ENCODE measurements at places on chromosomes 2 and 18. TPM values are rescaled to one million over a fixed set of nuclear protein-coding genes. Genes with fewer than 3 reads are reported as not detected.

GRCh38 chr2:141946016-141946415 is 184.8 kb downstream of the LRP1B start:
- DNase-seq = no peak

GRCh38 chr2:210460322-210461227 is 16.0 kb downstream of the LANCL1 start:
- no peak for DNase-seq

DNA sequence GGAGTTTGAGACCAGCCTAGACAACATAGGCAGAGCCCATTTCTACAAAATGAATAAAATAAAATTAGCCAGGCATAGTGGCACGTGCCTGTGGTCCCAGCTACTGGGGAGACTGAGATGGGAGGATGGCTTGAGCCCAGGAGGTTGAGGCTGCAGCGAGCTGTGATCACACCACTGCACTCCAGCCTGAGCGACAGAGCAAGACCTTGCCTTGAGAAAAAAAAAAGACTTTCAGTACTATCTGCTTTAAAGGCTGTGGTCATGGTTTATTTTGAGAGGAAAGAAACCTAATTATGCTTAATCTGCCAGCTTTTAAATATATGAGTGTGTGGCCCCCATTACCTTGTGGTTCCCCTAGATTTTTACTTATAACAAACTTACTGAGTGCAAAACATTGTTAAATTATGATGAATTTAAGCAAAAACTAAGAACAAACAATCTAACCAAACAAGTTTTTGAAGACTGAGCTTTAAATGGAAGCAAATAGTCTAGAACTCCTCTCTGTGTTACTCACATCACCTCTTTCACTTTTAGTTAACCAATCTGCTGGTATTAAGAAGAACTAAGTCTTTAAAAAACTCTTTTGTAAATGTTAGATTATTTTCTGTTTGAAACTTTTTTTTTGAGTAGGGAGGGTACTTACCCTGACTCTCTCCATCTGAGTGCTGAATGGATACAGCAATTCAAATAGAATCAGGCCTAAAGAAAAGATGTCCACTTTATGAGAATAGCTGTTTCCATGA is 65.4 kb downstream of the EIF2AK3 start:
- DNase-seq = no peak

Gene VWA3B
- not detected for total RNA-seq

GRCh38 chr18:72107647-72108383 is 436.3 kb downstream of the CBLN2 start:
- DNase-seq = no peak

- no peak for DNase-seq
These were observed 50.2 kb upstream of the EML4 start for GRCh38 chr2:42118754-42119569.

Gene SNTG2
- total RNA-seq = not detected

- peak; percentile 57 for DNase-seq
These were observed 203.3 kb downstream of the TCF4 start for GRCh38 chr18:55384551-55385275.

Gene ATP8B1
- 0.20 TPM for total RNA-seq

- no peak for DNase-seq
These were observed 28.9 kb upstream of the ARHGEF4 start for GRCh38 chr2:130807659-130808385.

GRCh38 chr2:205901491-205901890 is 184.5 kb downstream of the INO80D start:
- DNase-seq = no peak

GRCh38 chr2:15976354-15976753 is 36.0 kb downstream of the MYCN start:
- no peak for DNase-seq

Gene IL18R1
- total RNA-seq = 2.5 TPM

Gene USP40
- 13.1 TPM for total RNA-seq

DNA sequence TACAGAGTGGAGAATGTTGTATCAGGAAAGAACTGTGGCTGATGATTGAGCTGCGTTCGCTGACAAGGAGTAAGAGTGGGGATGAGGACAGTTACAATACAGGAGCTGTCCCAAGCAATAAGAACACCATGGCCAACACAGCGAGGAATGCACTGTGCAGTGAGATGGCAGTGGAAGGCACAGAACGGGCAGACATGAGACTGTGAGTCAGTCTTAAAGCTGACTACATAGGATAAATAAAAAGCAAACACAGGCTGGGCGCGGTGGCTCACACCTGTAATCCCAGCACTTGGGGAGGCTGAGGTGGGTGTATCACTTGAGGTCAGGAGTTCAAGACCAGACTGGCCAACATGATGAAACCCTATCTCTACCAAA is 89.8 kb downstream of the CABYR start:
- no peak for DNase-seq

Gene MARS2
- total RNA-seq = 17.6 TPM

- DNase-seq = peak; percentile 82
These were observed 638 bp downstream of the RPS7 start for GRCh38 chr2:3575534-3576262.

GRCh38 chr2:190179754-190180312 is 117.3 kb upstream of the MSTN start:
- DNase-seq = no peak

- no peak for DNase-seq
These were observed 54.5 kb upstream of the AFF3 start for GRCh38 chr2:100196786-100197494.

Gene SLC39A10
- total RNA-seq = 35.5 TPM

Gene UGT1A4
- total RNA-seq = not detected

GRCh38 chr18:44258576-44258975 is 422.1 kb upstream of the SETBP1 start:
- DNase-seq = no peak

- DNase-seq = no peak
These were observed 251.1 kb upstream of the TRIB2 start for GRCh38 chr2:12465631-12466135.

GRCh38 chr2:190880378-190881083 is at the start of gene GLS:
TSS of gene GLS (plus strand) at chr2:190880821. CDS start at chr2:190881085, 264 bp downstream.
- DNase-seq = peak; percentile 94

DNA sequence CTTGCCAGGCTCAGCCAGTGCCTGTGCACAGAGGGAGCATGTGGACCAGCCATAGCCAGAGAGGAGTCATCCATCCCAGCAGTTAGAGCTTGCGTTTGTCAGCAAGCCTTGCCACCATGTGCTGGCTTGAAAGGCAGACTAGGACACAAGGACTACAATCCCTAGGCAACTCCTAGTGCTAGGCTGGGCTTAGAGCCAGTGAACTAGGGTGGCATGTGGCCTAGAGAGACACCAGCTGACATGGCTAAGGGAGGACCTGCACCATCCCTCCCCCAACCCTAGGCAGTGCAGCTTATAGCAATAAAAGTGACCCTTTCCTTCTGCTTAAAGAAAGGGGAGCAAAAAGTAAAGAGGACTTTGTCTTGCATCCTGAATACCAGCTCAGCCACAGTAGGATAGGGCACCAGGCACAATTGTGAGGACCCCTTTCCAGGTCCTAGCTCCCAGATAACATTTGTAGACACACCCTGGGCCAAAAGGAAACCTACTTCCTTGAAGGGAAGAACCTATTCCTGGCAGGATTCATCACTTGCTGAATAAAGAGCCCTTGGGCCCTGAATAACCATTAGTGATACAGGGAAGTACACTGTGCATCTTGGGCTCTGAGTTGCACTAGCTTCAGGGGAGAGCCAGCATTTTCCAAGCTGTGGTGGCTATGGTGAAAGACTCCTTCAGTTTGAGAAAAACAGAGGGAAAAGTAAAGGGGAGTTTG is 38.7 kb upstream of the UXS1 start:
- no peak for DNase-seq

Gene CXCR4
- total RNA-seq = 0.22 TPM

- no peak for DNase-seq
These were observed 571.5 kb downstream of the SLC4A3 start for GRCh38 chr2:220198896-220199295.

Gene PLCD4
- not detected for total RNA-seq

- DNase-seq = no peak
These were observed 2136.2 kb upstream of the CELF4 start for GRCh38 chr18:39701839-39702238.

Gene PLB1
- total RNA-seq = not detected

DNA sequence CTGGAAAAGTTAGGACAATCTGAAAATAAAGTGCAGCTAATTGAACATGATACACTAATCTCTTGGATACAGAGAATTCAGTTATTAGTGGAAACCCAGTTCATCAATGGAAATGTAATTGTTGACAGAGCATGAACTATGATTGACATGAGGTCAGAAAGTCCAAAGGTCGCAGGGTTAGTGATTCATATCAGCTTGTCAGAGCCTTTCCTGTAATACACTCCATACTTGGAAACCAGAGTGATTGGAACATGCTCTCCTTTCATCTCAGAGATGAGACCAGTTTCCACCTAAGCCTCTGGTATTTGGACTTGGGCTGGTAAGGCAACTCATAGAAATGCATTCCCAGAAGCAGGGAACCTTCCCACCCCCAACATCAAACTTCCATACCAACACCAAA is 8.5 kb upstream of the NCKAP5 start:
- no peak for DNase-seq

- no peak for DNase-seq
These were observed 34.1 kb upstream of the ANKRD62 start for GRCh38 chr18:12059334-12060181.

DNA sequence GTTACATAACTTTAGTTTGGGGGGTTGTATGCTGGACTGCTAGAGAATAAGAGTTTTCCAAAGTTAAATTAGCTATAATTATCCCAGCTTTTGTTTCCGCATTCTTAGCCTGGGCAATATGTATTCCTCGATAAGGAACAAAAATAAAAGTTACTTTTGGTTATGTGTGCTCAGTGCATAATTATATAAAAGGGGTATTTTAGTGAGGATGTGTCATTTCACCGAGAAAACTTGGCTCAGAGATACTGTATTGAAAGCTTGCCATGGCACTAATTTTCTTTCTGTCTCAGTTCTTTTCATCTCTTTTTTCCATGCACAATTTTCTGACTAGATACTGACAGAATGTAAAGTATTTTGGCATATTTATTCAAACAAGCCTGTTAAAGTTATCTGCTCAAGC is 28.2 kb downstream of the ARHGAP15 start:
- no peak for DNase-seq

DNA sequence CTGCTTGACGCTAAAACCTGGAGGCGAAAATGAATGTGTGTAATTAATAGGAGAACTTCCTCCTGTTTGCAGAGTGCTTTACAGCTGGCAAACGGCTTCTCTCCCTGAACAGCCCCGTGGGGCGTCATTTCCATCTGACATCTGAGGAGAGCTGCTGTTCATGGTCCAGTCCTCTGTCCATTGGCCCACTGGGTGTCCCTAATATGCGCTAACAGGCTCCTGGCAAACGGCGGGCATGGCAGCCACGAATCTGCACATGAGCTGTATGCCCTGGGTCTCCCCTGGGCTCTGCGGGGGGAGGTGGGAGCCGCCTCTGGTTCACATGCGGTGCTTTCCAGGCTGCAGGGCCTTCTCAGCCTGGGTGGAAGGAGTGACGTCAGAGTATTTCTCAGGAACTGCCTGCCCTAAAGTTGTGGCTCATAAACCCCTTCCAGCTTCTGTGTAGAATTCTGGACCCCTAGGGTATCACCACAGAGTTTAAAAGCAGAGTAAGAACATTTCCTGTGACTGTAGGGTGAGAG is 73.2 kb downstream of the LRRFIP1 start:
- DNase-seq = no peak

DNA sequence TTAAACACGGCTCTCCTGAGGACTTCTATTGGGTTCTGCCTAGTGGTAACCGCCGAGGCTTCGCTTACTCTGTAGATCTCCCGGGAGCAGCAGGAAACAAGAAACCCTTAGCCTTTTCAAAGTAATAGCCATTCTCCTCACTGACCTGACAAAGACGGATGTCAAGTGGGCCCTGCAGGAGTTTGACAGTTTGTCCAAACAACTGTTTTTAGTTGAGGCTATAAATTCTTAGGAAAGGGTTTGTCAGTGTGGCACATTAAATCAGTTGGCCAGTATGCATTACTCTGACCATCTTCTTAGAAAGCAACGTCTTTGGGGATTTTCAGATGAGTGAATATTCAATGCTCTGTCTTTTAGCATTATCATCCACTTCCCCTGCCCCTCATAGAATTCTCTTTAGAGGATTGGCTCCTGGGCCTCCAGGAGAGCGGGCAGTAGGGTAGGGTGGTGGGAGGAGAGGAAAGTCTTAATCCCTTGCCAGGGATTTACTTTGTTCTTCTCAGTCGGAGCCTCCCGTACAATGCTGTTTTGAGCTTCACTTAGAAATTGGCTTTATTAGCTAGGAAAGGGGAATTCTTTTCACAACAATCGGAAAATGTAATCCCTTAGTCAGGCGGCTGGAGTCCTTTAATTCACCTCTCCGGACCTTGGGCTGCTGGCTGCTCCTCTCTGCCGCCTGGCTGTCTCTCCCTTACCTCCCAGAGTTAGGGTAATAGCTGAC is 13.3 kb upstream of the C18orf32 start:
- DNase-seq = no peak

DNA sequence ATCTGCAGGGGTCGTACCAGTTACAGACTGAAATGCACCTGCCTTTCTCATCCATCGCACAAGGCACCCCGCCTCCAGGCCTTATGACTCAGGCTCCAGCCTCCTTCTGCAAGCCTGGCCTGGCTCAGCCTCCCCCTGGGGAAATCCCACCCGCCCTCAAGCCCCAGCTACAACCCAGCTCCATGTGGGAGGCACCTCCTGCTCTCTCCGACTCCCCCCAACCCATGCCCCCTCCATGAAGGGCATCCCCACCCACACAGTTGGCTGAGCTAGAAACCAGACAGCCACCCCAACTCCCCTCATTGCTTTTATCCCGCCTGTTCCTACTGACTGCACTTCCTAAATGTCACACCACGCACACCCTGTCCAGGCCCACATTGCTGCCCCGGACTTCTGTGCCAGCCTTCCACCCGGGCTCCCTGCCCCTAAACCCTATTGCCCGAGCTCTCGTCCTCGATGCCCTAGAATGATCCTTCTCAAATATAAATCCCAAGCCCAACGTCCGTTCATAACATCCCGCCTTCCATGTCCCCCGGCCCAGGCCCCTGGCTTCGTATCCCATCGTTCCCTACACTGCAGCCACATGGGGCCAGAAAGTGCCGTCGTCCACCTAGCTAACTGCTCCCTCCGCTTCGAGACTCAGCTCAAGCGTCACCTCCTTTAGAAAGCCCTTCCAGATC is 9.9 kb downstream of the DNMT3A start:
- no peak for DNase-seq

DNA sequence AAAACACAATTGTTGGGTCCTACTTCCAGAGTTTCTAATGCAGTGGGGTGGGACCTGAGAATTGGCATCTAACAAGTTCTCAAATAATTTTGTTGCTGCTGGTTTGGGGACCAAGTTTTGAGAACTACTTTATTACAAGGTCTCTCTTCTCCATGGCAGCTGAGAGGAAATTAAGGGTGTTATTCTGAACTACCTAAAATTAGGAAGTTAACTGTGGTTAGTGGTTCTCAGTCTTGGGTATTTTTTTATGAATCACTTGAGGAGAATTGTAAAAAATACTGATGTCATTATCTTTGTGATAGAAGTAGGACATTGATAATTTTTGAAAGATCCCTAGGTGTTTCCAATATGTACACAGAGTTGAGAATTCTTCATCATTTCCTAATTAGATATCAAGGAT is 210.2 kb downstream of the MC4R start:
- no peak for DNase-seq

- no peak for DNase-seq
These were observed 236.8 kb downstream of the EPHA4 start for GRCh38 chr2:221335219-221335752.

GRCh38 chr2:217810260-217810659 is 192.5 kb downstream of the TNS1 start:
- DNase-seq = no peak

Gene MARCO
- total RNA-seq = 0.31 TPM
